ENCODE measurements at places on chromosomes 5 and 9. TPM values are rescaled to one million over a fixed set of nuclear protein-coding genes. Genes with fewer than 3 reads are reported as not detected.
A peak's percentile ranks its signal among the peaks of the same experiment; 100 is the strongest.

- DNase-seq = no peak
Measured at GRCh38 chr9:4962085-4962484, 23.0 kb upstream of the JAK2 start.

DNA sequence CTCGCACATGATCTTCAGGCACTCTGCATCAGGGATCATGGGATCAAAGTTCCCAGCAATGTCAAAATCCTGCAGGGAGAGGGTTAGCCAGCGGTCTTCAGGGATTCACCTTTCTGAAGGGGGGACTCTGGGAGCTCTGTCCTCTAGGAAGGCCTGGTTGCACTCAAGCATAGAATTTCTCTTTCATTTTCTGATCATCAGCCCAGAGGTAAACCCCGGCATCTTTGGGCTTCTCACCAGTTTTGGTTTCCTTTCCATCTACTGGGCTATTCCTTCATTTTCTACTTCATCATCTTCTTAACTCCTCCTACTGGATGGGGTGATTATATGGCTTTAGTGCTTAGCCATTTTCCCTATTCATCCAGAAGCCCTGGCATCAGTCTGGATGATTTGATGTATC, 4.6 kb upstream of the DND1 start:
- DNase-seq = no peak

- peak; percentile 4 for DNase-seq
Measured at GRCh38 chr9:4548811-4549725, 58.8 kb downstream of the SLC1A1 start.

GRCh38 chr5:146993876-146994530, 115.4 kb upstream of the PPP2R2B start:
- no peak for DNase-seq

The FOXD4L5 gene
- 0.11 TPM for total RNA-seq

DNA sequence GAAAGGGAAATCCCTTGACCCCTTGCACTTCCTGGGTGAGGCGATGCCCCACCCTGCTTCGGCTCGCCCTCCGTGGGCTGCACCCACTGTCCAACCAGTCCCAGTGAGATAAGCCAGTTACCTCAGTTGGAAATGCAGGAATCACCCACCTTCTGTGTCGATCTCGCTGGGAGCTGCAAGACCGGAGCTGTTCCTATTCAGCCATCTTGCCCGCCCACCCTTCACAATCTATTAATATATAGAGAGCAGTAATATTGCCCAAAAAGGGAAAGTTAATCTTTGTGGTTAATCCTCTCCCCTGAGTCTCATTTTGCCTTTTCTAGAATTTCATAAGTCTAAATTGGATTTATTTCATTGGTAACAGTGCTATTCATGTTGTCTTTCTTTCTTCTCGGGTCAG, 16.4 kb downstream of the SRD5A1 start:
- no peak for DNase-seq

GRCh38 chr5:172453206-172453985, 929 bp downstream of the SH3PXD2B start:
- DNase-seq = no peak

The CBY3 gene
- 1.2 TPM for total RNA-seq

GRCh38 chr9:121895818-121896544, 197.1 kb downstream of the TTLL11 start:
- no peak for DNase-seq

DNA sequence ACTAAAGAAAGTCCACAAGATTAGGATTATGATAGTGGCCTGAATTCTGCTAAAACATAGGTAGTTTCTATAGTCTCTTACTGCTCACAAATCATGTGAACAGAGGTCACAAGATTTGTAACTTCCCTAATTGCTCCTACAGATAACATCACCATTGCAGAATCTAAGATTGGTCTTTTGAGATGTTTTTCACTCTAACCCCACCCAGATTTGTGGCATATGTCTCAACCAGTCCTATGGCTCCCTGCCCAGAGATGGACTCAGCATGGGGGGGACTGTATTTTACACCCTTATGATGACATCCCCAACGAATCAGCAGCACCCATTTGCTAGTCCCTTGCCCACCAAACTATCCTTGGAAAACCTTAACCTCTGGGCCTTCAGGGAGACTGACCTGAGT, 1046.2 kb downstream of the CDH12 start:
- DNase-seq = no peak

GRCh38 chr5:118791926-118792734, 196.2 kb downstream of the DTWD2 start:
- DNase-seq = peak; percentile 34

DNA sequence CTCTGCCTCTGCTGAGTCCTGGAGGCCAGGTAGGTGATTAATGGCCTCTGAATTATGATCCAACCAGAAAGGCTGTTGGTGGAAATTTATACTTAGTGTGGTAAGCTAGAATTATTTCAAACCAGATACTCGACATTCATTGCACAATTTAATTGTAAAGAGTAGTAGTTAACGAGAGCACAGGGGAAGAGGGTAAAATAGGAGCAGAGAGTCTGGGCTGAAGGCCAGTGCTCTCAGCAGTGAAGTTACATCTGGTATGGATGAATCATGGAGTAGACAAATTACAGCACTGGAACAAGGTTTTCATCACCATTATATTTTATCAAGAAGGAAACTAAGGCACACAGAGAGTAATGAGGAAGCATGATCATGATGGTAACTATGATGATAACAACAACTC, 92.5 kb downstream of the TLR4 start:
- DNase-seq = no peak

GRCh38 chr9:125161284-125161918, 18.1 kb upstream of the SCAI start:
- no peak for DNase-seq
